ENCODE measurements at places on chromosomes 7 and 10.

DNA sequence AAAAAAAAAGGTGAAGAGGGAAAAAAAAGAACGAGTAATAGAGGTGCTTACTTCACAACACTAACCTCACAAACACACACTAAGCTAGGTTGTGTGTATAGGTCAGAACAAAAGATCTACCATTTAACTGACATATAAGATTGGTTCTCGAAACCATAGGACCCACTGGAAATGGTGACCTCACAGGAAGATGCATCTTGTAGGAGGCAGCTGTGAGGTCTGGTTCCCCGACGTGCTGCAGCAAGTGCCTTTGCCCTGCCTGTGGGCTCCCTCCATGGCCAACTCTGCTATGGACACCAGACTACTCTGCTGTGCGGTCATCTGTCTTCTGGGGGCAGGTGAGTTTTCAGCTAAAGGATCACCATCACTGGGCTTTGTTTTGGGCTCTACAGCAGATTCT lies 133.8 kb upstream of the PRSS1 start:
- no peak for DNase-seq

- DNase-seq = no peak
Measured at GRCh38 chr10:71092812-71093401, 119.5 kb upstream of the UNC5B start.

GRCh38 chr10:95663496-95663895 lies 7.0 kb upstream of the ALDH18A1 start:
- no peak for DNase-seq

GRCh38 chr10:32650246-32650655 lies 204.3 kb downstream of the CCDC7 start:
- DNase-seq = no peak

- no peak for DNase-seq
Measured at GRCh38 chr7:4093035-4093434, 589.1 kb upstream of the FOXK1 start.

- DNase-seq = peak; percentile 66
Measured at GRCh38 chr10:35328404-35329037, 7.8 kb upstream of the CCNY start.
